ENCODE measurements at places on chromosomes 5 and 9. TPM values are rescaled to one million over a fixed set of nuclear protein-coding genes. Genes with fewer than 3 reads are reported as not detected.

DNA sequence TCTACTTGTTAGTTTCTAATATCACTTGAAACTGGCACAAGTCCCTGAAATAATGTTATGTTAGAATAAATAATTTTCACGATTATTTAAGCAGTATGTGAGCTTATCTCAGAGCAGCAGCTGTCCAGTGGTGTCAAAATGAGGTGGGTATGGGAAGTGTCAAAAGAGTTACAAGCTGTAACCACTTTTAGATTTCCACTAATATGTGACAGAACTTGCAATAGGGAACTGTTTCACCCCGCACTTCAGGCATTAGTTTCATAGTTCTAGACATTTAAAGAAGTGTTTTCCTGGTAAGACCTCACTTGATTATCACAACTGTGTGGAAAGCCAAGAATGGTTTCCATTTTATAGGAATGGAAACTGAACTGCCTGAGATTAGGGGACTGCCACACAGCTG, 2.9 kb upstream of the ISCA1 start:
- DNase-seq = no peak

GRCh38 chr9:98368366-98369065, 113.1 kb upstream of the TBC1D2 start:
- DNase-seq = no peak

DNA sequence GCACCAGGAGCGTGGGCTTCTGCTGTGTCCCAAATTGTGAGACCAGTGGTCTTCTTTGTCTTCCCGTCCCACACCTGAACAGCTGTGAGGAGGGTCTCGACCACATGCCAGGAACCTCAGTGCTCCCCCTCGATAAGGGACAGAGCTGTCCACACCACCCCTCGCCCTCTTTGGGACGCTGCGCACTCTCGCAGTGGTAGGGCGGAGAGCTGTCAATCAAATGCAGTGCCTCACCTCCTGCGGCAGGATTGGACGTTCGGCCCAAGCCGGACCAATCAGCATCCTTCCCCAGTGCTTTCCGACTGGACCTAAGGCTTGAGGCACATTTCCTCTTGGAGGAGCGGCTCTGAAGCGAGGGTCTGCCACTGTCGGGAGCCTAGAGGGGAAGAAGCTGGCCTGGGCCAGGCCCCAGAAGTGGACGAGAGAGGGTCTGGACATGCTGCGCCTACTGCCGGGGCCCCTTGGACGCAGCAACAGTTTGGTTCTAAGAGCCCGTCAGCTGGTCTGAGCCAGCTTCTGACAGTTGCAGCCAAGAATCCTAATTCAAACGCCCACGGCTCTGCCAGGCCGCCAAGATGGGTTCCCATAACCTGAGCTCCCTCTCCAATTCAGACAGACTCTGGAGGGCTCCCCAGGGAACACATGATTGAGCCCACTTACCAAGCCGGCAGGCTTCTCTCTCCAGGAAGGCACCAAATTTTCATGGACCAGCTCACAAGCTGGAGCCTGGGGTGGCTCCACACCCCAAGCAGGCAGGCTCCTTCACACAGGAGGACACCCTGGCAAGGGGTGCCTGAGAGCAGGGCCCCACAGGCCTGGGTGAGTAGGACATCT, 28.1 kb upstream of the ADAMTS2 start:
- DNase-seq = no peak

GRCh38 chr9:99108131-99108530, 3.2 kb downstream of the TGFBR1 start:
- no peak for DNase-seq

GRCh38 chr5:109476292-109476691, 66.5 kb upstream of the PJA2 start:
- no peak for DNase-seq

DNA sequence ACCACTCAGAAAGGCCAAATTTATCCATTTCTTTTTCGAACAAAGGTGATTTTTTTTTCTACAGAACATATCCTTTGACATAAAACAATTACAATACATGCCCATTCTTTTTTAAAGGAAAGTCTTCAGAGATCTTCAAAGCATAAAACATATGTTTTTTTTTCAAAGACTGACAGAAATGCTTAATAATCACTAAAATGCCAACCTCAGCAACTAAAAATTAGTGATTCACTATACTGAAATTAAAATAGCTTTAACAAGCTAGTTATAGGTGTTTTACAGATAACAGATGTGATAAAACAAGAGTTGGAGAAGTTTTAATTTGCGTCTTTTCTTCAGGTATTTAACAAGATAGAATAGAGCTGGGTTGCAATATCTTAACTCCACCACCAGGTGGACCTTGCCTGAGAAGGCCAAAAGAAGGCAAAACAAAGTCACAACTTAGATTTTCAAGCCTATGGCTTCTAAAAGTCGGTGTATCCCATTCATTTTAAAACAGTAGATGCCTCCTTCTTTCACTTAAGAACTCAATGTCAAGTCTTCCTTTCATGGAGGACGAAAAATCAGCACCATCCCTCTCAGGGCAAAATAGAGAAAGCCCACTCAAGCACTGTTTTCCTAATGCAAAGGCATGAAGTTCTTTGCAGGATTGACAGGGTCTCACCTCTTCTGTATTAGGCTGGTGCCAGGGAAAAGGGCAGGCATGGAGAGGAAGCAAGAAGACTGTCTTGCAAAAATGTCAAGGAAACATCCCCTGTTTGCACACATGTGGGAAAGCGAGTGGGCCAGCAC, 31.1 kb upstream of the CPLX2 start:
- no peak for DNase-seq

DNA sequence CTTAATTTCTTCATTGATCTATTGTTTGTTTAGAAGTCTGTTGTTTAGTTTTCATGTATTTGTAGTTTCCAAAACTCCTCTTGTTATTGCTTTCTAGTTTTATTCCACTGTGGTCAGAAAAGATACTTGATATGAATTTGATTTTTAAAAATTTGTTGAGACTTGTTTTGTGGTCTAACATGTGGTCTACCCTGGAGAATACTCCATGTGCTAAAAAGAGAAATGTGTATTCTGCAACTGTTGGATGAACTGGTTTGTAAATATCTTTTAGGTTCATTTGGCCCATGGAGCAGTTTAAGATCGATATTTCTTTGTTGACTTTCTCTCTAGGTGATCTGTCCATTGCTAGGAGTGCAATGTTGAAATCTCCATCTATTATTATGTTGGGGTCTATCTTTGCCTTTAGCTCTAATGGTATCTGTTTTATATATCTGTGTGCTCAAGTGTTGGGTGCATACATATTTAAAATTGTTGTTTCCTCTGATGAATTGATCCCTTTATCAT, 150.6 kb upstream of the ATP10B start:
- no peak for DNase-seq

- DNase-seq = no peak
Observed at GRCh38 chr5:58041884-58042283, 418.0 kb downstream of the PLK2 start.

DNA sequence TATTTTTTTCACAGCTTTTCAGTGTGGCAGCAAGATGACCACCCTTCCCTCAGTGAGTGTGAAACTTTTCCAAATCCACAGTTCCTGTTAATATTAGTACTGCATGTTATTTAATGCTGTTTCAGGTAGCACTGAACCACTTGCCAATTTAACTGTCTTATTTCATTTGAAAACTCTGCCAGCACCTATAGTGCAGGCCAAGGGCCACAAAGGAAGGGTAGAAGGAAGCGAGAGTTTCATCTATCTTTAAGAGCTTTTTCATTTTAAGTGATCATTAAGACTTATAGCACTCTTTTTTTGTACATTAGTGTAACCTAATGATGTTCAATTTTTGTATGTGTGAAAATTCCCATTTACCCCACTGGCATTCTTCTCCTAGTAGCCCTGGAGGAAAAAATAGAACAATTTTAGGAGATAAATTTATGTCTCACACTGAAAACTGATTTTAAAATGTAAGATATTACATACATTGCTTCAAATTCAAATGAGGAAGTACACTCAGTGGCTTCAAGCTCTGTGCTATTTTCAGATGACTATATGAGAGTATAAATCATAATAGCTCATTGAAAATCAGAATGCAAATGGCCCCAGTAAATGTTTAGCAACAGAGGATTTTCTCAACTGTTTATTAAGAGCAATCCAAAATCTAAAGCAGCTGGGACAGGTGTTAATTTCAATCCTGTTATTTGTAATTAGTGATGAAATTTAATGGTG, 820.5 kb downstream of the PTPRD start:
- no peak for DNase-seq

DNA sequence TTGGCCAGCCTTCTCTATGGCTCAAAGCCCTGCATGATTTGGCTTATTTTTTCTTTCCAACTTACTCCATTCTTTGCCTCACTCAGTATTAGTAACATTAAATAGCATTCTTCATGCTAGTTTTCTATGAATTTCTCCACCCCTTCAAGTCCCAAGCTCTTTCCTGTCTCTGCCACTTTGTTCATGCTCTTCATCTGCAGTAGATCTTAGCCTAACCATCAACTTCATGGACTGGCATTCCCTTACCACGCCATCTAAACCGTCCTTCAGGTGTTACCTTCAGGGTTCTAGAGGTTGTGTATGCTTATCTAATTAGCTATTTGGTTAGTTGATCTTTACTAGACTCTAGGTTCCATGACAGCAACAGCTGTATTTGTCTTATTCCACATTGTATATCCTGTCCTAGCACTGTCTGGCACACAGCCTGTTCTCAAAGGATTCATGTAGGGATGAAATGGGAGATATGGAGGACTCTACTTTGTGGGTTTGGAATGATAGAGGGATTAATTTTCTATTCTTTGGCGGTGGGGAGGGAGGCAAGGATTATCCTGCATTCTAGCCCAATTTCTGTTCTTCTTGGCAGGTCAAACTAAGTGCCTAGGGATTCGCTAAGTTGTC, 26.4 kb downstream of the TMEM167A start:
- DNase-seq = no peak

- no peak for DNase-seq
Observed at GRCh38 chr9:133168432-133168831, 4.7 kb upstream of the GBGT1 start.

GRCh38 chr5:132491368-132492364, 1.1 kb upstream of the IRF1 start:
- no peak for DNase-seq

- peak; percentile 43 for DNase-seq
Observed at GRCh38 chr9:130461218-130461630, 16.5 kb downstream of the ASS1 start.

DNA sequence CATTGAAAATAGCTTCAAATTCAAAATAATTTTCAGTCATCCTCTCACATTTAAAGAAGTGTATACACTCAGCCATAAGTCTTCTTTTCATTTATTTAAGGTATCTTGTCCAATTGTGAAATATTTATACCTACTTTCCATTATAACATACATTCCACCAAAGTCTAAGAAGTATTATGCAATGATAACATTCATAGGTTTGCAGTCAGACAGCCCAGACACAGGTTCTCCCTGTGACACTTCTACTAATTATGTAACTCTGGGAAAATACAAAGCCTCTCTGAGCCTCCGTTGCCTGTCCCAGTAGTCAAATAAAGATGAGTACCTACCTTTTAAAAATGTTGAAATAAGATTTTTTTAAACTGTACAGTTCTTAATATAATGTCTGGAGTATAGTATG, 320.9 kb upstream of the RPS23 start:
- no peak for DNase-seq

- DNase-seq = no peak
Observed at GRCh38 chr5:174356536-174356935, 311.0 kb downstream of the NSG2 start.

GRCh38 chr5:42840842-42841567, 29.3 kb upstream of the SELENOP start:
- no peak for DNase-seq

- DNase-seq = no peak
Observed at GRCh38 chr5:59115345-59115744, 532.5 kb downstream of the RAB3C start.

GRCh38 chr5:121937762-121938161, 24.0 kb upstream of the SRFBP1 start:
- no peak for DNase-seq

Gene SLC36A1
- 21.6 TPM for polyA plus RNA-seq

Gene RETREG1
- 61.0 TPM for polyA plus RNA-seq

Gene GPR150
- 0.22 TPM for polyA plus RNA-seq

Measured in hindlimb muscle (tissue), 1 donor.